AG10803 (cell line): ENCODE measurements at places on chromosomes 6 and 20.
A peak's percentile ranks its signal among the peaks of the same experiment; 100 is the strongest.

GRCh38 chr20:20812136-20812535 lies 99.7 kb upstream of the RALGAPA2 start:
- DNase-seq = no peak

- DNase-seq = peak; percentile 51
Measured at GRCh38 chr6:159695984-159696383, 2.9 kb upstream of the SOD2 start.

- peak; percentile 55 for DNase-seq
Measured at GRCh38 chr6:7540595-7540994, 876 bp upstream of the DSP start.

DNA sequence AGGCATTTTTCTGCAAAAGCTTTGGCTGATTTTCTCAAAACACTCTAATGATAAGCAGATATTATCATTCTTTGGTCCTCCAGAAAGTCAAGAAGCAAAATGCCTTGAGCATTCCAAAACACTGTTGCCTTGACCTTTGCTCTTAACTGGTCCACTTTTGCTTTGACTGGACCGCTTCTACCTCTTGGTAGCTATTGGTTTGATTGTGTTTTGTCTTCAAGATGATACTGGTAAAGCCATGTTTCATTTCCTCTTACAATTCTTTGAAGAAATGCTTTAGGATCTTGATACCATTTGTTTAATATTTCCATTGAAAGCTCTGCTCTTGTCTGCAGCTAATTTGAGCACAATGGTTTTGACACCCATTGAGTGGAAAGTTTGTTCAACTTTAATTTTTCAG lies 35.6 kb upstream of the SDHAF4 start:
- no peak for DNase-seq

DNA sequence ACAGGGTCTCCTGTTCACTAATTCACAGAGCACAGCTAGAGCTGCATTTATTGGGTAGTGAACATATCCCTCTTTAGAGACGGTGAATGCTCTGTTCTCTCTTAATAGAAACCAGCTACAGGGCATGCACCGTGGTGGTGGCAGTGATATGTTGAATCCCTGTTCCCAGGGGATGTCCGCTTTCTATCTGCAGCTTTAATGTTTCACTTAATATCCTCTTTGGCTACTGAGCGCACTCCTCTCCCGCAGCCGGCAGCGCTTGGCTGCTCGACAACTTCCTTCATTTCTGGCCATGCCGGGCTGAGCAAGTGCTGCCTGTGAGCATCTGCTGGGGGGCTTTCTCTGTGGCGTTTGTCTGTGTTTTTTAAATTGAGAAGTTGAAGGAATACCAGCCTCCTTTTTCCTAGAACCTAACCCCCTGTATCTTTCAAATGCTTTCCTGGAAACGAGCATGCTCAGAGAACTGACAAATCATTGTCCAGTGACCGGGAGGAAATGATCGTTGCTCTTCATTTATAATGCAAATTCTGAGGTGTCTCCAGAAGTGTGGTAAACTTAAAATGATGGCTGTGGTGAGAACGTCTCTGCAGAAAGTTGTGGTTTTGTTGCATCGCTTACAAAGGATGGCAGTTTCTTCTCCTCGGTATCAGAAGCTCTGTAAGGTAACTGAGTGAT lies 297.9 kb downstream of the UTRN start:
- no peak for DNase-seq

DNA sequence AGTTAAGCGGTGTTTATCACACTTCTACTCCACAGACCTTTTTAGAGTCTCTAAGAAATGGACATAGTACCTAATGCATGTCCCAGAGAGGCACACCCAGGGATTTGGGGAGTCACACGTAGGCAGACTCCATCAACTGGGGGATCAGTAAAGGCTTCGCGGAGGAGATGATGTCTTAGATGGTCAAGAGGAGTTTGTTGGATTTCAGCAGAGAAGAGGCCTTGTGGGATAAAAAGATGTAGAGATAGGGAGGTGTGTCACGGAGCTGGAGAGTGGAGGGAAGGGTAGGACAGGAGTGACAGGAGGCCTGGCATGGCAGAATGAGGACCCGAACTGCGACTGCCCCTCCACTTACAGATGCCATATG lies 9.1 kb downstream of the DYNLRB1 start:
- no peak for DNase-seq

GRCh38 chr6:154457881-154458284 lies 52.6 kb downstream of the CNKSR3 start:
- DNase-seq = no peak

DNA sequence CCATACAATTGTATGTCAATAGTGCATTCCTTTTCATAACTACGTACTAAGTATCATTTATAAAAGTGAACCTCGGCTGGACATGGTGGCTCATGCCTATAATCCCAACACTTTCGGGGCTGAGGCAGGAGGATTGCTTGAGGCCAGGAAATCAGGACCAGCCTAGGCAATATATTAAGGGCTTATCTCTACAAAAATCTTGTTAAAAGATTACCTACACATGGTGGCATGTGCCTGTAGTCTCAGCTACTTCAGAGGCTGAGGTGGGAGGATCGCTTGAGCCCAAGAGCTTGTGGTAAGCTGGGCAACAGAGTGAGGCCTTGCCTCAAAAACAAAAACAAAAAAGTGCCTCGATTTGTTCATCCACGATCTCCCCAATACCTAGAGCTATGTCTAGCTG lies 449.7 kb upstream of the SULF2 start:
- no peak for DNase-seq

GRCh38 chr6:40326714-40327421 lies 260.3 kb downstream of the LRFN2 start:
- no peak for DNase-seq
